Kidney (tissue), 22 donors: ENCODE measurements at places on chromosomes 5 and 9. TPM values are rescaled to one million over a fixed set of nuclear protein-coding genes. Genes with fewer than 3 reads are reported as not detected.

- DNase-seq: peak; percentile 30
These were observed 596.6 kb upstream of the ZNF608 start for GRCh38 chr5:125343015-125343414.

DNA sequence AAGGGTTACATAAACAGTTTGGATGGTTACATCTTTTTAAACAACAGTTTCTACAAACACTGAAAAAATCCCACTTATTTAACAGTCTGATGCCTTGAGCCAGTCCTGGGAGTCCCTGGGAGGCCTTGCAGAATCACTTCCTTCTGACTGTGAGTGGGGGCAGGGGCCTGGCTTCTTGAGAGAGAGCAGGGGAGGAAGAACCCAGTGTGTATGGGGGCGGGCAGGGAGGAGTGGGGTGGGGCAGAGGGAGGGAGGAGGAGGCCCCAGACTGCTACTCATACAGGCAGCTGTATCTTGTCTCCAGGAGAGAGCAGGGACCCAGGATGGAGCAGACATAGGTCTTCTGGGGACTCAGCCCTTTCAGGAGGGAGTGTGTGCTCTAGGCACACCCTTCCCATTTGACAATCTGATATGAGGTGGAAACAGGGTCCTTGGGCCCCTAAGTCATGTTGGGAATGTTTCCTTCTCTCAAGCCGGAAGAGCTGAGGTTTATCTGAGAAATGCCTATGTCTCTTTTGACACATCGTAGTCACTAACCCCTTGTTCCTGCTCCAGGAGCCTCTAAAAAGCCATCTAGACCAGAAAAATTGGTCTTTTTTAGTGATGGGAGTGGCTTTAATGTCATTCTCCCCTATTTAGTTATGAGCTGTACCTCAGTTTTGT, 52.8 kb downstream of the IRF1 start:
- DNase-seq: peak; percentile 75

DNA sequence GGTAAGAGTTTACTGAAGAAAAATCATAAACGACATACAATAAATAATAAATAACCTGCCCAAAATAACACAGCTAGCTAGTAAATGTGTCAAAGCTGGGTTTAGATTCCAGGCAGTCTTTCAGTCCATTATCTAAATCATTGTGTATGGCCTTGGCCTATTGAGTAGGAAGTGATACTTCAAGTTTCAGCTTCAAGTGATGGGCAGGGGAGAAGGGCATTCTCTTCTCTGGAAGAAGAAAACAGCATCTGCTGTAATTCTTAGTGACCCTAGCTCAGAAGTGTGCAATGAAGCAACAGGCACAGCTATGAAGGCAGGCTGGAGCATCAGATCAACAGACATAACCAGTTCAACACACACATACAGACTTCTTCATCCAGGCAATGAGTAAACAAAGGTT, 42.5 kb downstream of the FNIP1 start:
- no peak for DNase-seq

DNA sequence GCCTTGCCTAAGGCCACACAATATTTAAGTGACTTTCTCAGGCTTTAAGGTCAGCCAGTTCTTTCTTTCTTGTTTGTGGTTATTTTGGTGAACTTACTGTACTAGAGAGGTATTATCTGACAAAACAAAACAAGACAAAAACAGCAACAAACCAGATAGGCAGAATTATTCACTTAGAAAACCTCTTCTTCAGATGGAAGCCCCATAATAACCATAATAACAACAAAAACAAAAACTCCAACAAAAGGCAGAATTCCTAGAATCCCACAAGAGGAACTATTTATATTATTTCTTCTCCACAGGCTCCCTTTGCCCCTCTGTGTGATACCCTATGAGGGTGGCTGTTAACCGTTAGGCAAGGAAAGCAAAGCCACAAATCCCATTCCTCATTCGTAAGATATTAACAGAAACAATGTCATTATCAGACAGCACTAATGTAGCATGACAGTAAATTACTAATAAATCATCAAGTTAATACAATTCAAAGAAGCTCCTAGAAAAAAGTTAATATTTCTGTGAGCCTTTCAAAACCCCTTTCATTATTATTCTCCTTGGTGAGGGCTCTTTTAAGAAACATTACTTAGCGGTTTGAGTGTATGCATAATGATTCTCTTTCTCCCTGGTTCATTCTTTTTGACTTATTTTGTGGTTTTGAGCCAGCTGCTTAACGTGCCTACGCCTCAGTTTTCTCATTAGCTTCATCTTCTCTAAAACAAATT, 274.9 kb downstream of the EFNA5 start:
- no peak for DNase-seq

GRCh38 chr5:169009123-169009522, 291.8 kb downstream of the SLIT3 start:
- peak; percentile 60 for DNase-seq

DNA sequence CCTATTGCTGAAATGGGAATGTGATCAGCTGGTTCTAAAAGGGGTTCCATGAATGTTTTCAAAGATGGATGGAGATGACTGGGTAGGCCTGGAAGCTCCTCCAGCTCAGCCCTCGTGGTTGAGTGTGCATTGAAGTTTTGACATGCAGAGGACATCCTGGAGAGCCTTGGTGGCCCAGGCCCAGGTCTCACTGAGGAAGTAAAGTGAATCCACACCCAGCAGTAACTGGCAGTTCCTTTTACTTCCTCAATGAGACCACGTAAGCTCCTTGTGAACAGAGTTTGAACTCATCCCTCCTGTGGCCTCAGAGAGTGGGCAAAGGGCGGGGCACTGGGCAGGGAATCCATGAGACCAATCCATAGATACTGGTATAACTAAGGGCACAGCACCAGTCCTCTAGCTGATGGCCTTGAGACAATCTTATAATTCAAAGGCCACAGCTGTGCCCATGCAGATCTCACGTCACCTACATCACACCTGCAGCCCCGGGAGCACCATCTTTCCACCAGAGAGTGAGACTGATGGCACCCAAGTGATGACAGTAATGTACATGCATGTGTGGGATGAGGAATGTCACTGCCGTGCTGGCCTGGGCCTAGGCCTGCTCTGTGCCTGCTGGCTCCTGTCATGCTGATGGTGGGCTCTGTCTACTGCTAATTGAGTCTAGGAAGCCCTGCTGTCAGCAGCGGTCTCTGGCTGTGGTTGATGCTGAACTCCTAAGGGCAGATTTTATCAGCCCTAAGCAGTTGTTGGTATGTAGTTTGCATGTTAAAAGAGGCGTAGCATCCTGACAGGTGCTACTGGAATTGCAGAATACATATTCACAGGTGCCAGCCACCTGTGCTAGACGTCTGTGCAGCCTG, 257.8 kb downstream of the FSTL4 start:
- no peak for DNase-seq

DNA sequence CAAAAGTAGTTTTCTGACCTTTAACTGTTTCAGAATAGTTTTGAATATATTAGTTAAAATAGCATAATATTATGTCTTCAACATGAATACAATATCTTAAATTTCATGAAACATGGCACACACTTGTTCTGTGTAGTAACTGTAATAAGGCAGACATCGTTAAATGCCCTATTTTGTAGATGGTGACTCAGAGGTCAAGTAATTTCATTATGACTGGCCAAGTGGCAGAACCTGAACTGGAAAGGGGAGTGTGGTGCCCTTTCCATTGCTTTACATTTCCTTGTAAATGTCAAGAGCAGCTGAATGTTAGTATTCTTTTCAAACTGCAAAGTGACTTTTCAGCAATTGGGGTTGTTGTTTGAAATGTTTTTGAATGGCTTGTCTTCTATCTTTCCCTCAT, 201.2 kb upstream of the CDKN2B start:
- no peak for DNase-seq

DNA sequence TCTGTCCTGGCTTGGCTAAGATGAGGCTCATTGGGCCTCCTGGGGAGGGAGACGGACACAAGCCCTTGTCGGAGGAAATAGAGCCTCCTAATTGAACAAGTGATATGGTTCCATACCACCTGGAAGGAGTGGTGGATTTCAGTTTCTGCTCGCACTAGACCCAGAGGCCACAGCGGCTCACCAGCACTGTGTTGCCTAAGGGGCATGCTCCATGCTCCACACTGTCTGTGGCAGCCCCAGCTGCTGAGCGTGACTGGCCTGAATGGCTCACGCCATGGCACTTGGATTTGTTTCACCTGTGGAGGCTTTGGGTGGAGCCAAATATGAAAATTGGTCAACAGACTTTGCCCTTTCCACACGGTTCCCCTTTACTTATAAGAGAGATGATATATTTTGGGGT, 181.1 kb downstream of the HSPA4 start:
- DNase-seq: no peak

- no peak for DNase-seq
These were observed 252.8 kb downstream of the PSAT1 start for GRCh38 chr9:78549711-78550110.

Gene PCDHGA3
- polyA plus RNA-seq: 0.22 TPM

Gene ETF1
- polyA plus RNA-seq: 37.5 TPM

Gene PCDHGA7
- polyA plus RNA-seq: 0.49 TPM
